ENCODE measurements at places on chromosomes 11 and 22. TPM values are rescaled to one million over a fixed set of nuclear protein-coding genes. Genes with fewer than 3 reads are reported as not detected.

DNA sequence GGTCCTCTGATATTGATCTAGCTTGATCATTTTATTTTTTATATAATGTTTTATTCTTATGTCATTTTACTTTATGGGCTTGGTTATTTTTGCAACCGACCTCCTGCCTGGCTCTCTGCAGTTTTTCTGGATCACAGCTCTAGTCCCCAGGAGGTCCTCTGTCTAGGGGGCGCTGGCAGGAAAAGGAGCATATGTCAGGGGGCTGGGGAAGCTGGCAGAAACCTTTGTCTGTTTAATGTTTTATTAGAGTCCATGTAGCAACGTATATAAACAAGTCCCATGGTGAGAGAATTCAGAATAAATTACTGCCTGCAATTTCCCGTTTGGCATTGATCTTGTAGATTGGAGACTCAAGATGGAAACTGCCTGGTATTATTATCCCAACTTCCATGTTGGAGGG, 133.5 kb upstream of the ZBED5 start:
- no peak for DNase-seq

DNA sequence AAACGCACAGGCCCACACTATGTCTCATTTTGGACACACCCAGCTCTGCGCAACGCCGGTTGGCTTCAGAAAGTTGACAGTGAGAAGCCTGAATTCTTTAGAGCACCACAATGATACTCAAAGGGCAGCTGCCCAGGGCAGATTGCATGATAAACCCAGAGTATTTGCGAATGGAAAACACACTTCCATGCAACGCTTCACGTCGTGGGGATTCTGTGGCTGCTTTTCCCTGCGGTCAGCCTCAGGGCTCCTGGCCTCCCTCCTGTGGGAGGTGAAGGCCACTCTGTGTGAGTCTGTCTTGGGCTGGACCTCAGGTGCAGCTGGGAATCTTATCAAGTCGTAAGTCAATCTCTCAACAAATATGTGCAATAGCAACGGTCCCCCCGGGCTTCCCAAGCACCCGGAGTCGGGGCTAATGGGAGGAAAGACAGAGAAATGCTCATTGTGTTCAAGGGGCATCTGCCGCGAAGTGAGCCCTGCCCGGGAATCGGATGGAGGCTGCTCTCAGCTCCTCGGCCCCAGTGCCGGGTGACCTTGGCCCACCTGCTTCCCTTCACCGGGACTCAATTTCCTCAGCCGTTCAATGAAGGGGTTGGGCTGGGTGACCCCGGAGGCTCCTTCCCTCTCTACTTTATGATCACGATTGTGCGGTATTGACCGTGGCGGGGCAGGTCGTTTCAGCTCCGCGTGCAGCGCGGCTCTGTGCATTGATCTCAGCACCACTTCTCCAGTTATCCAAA, 623.6 kb downstream of the BRD1 start:
- DNase-seq, result no peak

- no peak for DNase-seq
These were observed 1060.7 kb downstream of the FAM181B start for GRCh38 chr11:81673001-81673400.

GRCh38 chr22:23278883-23279675, 98.8 kb downstream of the BCR start:
- peak; percentile 53 for DNase-seq

DNA sequence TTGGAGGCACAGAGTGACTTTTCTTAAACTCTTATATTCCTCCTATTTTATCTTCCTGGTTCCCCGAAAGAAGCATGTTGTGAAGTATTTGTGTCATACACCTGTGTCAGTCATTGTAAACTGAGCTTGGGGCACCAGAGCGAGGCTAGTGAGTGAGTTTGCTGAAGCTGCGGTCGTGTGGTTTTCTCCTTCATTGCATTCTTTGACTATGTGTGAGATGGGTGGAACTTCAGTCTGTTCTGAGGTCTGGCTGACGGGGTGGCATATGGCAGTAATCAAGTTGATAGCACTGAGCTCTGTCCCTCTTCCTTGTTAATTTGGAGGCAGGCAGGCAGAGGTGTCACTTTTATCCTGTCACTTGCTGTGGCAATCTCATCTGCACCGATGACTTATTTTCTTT, 4.2 kb downstream of the VPS26B start:
- DNase-seq, result no peak

GRCh38 chr22:49853981-49854831, 562 bp downstream of the ZBED4 start:
- peak; percentile 50 for DNase-seq

DNA sequence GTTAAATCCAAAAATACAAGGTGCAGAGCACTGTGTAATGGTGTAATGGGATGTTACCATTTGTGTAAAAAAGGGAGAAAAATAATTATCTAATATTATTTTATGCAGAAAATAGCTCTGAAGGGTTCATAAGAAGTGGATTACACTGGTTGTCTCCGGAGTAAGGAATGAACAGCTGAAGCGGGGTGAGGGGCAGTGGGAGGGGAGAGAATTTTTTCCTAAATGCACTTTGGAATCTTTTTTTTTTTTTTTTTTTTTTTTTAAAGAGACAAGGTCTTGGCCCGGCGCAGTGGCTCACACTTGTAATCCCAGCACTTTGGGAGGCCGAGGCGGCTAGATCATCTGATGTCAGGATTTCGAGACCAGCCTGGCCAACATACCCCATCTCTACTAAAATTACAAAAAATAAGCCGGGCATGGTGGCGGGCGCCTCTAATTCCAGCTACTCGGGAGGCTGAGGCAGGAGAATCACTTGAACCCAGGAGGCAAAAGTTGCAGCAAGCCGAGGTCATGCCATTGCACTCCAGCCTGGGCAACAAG, 6.8 kb upstream of the POLR3H start:
- DNase-seq, result no peak

GRCh38 chr11:47850337-47850736, 2.2 kb upstream of the NUP160 start:
- no peak for DNase-seq

DNA sequence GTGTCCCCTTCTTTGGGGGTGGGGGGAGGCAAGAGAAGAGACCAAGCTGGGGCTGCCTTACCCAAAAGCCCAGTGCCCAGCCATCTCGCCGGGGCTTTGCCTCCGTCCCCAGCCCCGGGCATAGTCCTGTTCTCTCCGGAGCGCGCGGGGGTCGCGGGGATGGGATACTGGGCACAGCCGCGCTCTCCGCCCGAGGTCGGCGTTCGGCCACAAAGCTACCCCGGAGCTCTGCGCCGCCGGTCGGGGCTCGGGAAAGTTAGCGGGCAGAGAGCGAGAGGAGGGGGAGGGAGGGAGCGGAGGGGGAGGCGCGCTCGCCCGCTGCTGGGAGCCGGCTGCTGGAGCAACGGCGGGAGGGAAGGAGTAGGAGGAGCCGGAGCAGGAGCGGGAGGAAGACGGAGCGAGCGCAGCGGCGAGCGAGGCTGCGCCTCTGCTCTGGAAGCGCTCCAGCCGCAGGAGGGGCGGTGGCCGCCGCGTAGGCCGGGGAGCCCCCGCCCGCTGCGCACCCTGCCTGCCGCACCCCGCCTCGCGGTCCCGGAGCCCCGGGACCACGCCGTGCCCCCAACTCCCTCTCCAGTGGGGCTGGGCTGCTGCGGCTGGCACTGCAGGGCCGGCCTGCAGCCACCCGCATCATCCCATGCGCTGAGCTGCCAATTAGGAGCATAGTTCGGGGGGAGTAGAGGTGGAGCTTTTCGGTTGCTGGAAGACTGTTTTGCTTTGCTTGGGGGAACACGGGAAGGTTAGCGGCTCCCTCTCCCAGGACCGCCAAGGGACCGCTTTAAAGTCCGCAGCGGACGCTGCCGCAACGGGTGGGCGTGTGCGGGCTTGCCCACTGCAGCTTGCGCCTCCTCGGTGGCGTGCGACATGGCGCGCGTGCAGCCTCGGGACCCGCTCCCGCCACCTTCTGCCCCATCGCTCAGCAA, at the start of gene SCN4B:
TSS of gene SCN4B (minus strand) at position 272 of the 920 bp plus-strand sequence. CDS start at position 122, 150 bp downstream.
- DNase-seq, result peak; percentile 82

DNA sequence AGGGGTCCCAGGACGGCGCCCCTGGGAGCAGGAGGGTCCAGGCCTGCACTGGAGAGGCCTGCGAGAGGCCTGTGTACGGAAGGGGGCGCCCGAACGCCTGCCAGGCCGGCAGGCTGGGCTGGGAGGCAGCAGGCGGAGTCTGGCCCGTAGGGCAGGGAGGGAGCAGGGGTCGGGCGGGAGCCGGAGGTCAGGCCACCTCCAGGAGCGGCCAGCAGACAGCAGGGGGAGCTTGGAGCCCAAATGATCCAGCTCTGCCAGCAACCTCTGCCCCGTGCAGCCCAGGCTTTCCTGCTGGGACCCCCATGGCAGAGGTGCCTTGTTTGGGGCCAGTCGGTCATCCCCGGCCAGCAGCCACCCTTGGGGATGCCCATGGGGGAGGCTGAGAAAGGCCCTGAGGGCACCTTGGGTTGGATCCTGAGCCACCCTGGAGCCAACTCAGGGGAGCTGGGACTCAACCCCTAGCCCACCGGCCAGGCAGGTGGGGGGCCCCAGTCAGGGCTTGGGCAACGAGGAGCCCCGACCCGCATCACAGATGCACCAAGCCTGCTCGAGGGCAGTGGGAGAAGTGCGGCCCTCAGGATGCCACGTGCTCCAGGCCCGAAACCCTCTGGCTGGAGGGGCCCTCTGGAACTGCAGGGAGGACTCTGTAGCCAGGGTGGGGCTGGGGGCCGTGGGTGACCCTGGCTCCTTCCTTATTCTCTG, 9.6 kb upstream of the SYT8 start:
- peak; percentile 68 for DNase-seq

DNA sequence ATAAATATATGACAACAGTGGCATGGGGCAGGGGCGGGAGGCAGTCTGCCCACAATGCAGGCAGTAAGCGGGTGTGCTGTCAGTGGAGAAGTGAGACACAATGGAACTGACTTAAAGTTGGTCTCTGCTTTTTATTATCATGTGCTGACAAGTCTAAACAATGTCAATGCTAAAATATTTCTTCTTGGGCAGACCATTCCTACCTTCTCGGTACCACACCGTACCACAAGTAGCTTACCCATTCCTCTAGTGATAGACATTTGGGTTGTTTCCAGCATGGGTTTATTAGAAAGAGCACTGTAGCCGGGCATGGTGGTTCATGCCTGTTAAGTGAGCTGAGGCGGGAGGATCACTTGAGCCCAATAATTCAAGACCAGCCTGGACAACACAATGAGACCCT, 2.6 kb upstream of the CHADL start:
- DNase-seq, result no peak

DNA sequence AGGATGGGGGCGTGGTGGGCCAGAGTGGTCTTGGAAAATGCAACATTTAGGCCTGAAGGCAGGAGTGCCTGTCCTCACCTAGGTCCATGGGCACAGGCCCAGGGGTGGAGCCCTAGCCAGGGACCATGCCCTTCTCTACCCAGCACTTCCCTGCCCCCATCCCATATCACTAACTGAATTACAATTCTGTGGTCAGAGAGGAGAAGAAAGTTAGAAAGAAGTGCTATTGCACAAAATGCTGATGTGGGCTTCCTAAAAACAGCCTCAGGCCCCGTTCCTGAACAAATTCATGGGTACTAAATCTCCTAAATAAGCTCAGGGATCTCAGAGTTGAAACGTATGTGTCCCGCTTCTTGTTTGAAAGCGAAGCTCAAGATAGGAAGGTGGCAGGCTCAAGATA, 3.5 kb upstream of the ASRGL1 start:
- no peak for DNase-seq

GRCh38 chr11:122020902-122021301, 95.1 kb downstream of the BLID start:
- DNase-seq, result peak; percentile 26

The TEX12 gene
- not detected for total RNA-seq

The UCP2 gene
- total RNA-seq, result 28.6 TPM

The CXCR5 gene
- total RNA-seq, result not detected

The PRSS23 gene
- total RNA-seq, result 5.6 TPM

The TNNI2 gene
- not detected for total RNA-seq
